LHCN-M2 (cell line): ENCODE measurements at places on chromosomes 12 and 14.
A peak's percentile ranks its signal among the peaks of the same experiment; 100 is the strongest.

GRCh38 chr12:28535216-28535615, 345.0 kb downstream of the CCDC91 start:
- peak; percentile 71 for DNase-seq

DNA sequence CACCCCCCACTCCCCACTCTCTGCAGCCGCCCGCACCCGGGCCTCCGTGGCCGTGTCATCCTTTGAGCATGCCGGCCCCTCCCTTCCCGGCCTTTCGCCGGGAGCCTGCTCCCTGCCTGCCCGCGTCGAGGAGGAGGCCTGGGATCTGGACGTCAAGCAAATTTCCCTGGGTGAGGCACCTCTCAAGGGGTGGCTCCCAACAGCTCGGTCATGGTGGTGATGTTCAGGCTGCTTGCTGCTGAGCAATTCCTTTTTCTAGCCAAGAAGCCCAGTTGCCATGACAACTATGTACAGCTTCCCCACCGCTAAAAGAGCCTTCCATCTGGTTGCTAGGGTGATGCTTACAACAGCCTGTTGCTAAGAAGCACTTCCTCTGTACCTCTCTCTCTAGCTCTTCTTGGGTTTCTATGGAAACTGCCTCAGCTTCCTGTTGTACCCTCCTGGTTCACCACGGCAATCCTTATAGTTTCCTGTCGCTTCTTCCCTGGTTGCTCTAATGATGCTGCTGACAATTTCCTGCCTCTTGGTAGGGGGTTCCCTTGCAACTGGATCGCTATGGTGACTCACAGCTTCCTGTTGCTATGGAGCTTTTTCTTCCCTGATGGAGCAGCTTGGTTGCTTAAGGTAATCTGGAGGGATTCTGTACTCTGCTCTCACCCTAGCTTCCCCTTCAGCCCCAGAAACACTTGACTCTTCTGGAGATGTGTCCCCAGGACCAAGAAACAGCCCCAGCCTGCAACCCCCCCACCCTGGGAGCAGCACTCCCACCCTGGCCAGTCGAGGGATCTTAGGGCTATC, 11.0 kb downstream of the ZNF219 start:
- DNase-seq = peak; percentile 80

GRCh38 chr12:53781228-53781801, 29.5 kb upstream of the CISTR start:
- DNase-seq = peak; percentile 79

- no peak for DNase-seq
These were observed 17.2 kb downstream of the MAP3K12 start for GRCh38 chr12:53481939-53482586.

- DNase-seq = peak; percentile 59
These were observed 8.6 kb downstream of the TC2N start for GRCh38 chr14:91858536-91859275.

DNA sequence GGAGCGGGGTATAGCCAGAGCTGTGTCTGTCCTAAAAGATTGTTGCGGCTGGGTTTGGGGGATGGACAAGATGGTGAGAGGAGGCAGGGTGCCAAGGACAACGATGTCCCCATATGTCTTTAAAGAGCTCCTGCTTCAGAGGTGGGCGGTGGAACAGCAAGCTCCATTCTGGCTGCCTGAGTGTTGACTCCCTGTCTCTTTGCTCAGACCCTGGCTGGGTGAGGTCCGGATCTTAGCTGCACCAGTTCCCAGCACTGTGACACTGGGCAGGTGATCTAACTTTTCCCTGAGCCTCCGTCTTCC, 8.3 kb upstream of the WSCD2 start:
- no peak for DNase-seq

DNA sequence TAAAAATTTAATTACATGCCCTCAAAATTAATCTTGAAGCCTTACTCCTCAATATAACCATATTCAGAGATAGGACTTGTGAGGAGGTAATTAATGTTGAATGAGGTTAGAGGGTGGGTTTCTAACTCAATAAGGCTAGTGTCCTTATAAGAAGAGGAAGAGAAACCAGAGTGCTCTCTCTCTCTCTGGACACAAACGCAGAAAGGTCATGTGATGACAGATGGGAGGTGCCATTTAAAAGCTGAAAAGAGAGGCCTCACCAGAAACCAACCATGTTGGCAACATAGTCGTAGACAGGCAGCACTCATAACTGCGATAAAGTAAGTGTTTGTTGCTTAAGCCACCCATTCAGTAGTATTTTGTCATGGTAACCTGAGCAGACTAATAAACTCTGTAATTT, 378.5 kb upstream of the LMO3 start:
- peak; percentile 4 for DNase-seq

DNA sequence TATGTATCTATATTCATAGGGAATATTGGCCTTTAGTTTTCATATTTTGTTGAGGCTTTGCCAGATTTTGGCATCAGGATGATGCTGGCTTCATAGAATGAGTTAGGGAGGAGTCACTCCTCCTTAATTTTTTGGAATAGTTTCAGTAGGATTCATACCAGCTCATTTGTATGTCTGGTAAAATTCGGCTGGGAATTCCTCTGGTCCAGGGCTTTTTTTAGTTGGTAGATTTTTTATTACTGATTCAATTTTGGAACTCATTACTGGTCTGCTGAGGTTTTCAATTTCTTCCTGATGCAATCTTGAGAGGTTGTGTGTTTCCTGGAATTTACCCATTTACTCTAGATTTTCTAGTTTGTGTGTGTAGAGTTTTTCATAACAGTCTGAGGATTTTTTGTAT, 175.2 kb downstream of the EPS8 start:
- no peak for DNase-seq

DNA sequence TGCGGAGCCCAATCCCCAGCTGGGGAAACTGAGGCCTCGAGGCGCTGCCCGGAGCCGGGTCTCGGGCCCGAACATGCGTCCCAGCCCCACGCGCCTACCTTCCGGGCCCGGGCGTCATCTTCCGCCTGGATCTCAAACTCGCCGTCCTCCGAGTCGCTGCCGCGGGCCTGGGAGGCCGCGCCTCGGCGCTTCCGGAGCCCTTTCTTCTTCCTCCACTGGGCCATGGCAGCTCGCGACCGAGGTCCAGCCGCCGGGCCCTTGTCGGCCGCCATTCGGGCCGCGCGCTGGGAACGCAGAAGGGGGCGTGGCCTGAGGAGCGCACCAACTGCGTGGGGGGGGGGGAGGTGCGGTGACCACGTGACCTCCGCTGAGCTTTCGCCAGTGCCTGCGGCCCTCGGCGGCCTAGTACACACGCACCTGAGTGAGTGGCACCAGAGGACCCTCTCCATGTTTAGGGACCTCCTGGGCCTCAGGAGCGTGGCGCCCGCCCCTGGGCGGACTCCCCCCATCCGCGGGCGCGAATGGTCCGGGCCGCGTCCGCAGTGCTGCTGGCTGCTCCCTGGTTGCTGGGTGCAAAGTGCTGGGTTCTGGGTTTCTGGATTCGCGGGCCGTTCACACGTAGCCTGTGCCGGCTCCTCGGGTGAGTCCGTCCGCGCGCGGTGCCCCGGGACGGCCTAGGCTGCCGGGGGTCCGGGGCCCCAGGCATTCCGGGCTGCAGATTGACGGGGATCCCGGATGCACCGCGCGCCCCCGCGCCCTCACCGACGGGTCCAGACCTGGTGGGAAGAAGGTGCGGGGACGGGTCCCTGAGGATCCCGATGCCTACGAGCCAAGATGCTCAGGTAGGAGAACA, at the start of the genes DDX54 and RITA1:
DDX54 (minus strand) TSS at position 299 of the 853 bp plus-strand sequence; CDS start at position 272, 27 bp downstream.
RITA1 (plus strand) TSS at position 542 of the 853 bp plus-strand sequence. CDS start 1,026 bp downstream, outside the sequence.
- peak; percentile 66 for DNase-seq

DNA sequence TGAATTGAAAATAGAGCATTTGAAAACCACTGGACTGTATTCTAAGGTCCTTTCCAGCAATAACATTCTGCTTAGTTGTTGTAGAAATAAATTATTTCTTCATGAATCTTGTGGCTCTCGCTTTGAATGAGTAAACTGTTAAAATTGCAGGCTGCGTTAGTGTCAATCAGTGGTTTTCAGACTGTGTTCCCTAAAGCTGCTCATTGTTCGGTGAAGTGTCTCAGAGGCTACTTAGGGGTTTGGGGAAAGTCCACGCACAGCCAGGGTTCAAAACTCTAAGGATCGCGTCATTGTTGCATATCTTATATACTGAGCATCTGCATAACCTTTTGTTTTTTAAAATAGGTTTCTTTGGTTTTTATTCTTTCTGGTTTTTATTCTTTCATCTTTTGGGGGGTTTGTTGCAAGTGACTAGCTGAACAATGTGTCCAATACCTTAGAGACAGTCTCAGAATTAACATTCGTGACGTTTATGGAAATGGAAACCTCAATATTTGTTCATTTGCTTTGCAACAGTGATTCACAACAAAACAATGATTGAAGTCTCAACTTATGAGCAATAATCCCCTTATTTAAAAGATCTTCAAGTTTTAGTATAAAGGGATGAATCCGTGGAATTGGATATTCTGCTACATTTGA, 108.1 kb downstream of the TTLL5 start:
- DNase-seq = peak; percentile 87

DNA sequence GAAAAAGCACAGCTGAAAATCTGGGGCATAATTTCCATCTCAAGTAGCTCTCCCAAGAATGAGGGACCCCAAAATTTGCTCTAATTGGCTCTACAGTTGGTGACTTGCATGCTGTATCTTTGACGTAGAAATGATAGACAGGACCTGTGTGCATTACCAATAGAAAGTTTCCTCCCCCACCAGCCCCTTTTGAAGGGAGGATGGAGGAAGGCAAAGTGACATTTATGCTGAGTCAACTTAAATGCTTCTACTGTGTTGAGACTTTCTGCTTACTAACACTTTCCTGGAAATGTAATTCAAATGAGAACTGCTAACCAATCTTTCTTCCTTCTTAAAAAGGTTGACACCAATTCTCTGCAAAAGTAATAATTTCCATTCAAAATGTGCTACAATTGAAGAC, 31.9 kb downstream of the TSPAN8 start:
- DNase-seq = no peak

DNA sequence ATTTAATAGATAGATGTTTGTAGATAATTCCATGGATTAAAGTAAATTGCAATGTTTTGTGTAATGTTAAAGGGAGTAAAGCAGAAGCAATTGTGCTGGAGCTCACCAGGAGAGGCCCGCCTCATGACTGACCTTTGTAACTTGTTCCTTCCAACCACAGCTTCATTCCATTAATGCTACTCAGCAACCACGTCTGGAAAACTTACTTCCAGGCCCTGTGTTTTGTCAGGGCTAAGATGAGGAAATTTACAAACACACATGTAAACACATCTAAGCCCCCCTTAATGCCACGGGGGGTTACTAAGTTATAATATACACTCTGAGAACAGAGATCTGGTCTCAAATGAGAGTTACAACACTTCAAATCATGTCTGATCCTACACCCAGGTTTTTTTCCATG, 12.4 kb downstream of the LUM start:
- DNase-seq = peak; percentile 91

DNA sequence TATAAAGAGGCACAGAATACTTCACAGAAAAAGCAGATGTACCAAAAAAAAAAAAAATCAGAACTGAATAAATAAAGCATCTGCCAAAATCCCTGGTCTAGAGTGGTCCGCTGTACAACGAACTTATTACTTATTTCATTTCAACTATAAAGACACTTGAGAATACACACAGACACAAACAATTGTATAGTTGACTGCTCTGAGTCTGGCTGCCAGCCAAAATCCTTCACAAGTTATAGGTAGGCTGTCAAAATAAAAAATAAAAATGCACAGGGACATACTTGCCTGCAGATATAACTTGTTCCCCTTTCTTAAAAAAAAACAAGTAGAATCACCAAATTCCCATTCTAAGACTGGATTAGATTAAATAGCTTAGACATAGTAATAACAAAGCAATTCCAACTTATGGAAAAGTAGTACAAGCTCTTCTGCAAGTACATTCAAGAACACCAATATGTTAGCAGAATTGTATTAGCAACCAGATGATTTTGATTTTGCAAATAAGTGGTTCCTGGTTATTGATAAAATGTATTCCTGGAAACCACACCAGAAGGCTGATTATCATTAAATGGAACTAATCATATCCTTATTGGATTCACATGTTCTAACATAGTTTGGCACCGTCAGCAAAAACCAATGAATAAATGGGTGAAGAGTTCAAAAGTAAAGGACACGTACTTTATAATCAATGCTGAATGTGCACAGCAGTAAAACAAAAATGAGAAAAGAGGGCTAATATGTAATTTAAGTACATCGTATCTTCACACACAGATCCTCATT, 248.5 kb downstream of the NELL2 start:
- DNase-seq = no peak

DNA sequence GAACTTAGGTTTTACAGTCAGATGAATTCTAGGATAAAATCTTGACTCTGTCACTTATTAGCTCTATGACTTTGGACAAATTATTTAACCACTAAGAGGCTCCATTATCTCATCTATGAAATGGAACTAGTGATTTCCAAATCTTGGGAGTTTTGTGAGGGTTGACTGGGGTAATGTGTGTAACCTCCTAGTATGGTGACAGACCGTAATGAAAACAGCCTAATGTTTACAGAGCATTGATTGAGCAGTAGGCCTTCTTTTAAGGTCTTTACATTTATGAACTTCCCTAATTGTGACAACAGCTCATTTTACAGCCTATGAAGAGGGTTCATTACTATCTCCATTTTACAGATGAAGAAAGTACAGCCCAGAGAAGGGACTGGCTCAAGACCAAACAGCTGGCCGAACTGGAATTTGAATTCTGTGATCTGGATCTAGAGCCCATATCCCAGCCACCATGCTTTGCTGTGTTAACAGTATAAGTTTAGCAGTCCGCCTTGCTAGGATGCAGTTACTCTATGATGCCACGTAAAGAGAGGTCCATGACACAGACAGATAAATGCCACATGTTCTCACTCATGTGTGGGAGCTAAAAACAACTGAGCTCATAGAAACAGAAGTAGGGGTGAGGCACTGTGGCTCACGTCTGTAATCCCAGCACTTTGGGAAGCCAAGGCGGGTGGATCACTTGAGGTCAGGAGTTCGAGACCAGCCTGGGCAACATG, 9.1 kb upstream of the FBXL14 start:
- no peak for DNase-seq

- no peak for DNase-seq
These were observed 20.7 kb downstream of the KRT85 start for GRCh38 chr12:52346593-52346992.

GRCh38 chr12:3972576-3972975, 99.4 kb upstream of the PARP11 start:
- DNase-seq = no peak

DNA sequence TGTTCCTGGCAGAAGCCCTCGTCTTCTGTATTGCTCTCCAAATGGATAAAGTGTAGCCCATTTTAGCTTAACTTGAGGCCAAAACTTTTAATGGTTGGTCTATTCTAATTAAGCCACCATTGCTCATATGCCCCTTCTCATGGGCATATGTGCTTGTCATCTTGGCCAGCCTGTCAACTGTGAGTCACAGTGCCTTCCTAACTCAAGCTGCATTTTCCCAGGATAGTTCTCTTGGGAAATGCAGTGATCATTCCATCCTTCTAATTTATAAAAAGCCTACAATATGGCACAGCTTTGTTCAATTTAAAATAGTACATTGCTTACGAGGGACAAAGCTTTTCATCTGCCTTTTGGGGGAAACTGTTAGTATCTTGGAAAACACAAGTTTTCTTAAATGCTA, 6.6 kb downstream of the PTHLH start:
- DNase-seq = peak; percentile 77

DNA sequence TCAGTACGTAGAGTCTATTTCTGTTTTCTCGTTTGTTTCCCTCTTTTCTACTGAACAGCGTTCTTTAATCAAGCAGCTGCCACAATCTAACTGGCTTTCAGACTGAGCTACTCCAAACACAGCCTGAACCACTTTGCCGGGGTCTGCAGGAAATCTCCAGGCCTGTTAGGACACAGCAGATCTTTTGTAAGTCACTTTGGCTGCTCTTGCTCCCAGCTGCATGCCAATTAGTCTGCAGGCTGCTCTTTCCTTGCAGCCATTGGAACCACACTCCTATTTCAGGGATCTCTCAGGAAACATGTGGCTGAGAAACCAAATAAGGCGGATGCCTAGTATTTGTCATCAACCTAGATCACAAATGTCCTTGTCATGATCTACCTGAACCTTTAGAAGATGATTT, 73.6 kb downstream of the TMTC1 start:
- DNase-seq = no peak
